ENCODE measurements at places on chromosomes 3 and 15.

GRCh38 chr3:32592011-32592410, 21.4 kb upstream of the DYNC1LI1 start:
- no peak for DNase-seq

GRCh38 chr3:140199743-140200142, 264.8 kb downstream of the CLSTN2 start:
- no peak for DNase-seq

- no peak for DNase-seq
Measured at GRCh38 chr15:69013726-69014406, 629 bp upstream of the NOX5 start.

DNA sequence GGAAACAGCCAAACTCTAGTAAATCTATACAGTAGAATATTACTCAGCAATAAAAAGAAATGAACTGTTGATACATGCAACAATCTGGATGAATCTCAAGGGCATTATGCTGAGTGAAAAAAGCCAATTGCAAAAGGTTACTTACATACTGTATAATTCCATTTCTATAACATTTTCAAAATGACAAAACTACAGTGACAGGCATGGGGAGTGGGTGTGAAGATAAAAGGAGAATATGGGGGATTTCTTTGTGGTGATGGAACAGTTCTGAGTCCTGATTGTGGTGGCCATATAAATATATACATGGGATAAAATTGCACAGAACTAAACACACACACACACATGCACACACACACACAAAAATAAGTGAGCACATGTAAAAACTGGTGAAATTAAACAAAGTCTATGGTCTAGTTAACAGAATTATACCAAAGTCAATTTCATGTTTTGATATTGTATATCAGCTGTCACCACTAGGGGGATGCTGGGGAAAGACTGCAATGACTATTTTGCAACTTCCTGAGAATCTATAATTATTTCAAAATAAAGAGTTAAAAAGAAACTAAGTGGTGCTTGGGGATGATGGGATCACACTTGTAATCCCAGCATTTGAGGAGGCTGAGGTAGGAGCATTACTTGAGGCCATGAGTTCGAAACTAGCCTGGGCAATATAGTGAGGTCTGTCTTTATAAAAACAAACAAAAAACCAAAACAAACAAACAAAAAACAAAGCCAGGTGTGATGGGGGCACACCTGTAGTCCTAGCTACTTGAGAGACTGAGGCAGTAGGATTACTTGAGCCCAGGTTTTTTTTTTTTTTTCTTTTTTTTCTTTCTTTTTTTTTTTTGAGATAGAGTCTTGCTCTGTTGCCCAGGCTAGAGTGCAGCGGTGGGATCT, 66.0 kb downstream of the SPTSSB start:
- no peak for DNase-seq

DNA sequence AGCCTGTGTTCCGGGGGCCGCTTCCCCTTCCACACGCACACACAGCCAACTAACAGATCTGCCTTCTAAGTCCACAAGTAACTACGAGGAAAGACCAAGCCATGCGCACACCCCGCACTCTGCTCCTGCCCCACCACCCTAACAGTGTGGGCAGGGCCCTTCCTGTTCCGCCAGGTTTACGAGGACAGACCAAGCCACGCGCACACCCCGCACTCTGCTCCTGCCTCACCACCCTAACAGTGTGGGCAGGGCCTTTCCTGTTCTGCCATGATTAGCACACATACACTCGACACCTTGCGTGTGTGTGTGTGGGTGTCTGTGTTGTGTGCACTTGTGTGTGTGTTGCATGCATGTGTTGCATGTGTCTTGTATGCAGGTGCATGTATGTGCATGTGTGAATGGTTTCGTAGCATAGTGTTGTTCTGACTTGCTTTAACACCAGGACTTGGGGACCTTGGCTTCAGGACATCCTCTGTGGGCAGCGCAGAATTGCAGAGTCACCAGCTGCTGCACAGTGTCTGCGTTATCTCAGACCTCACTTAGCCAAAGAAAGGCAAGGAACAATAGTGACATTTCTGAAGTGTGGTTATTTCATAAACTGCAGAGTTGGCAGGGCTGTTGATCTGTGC, 114.4 kb downstream of the CHSY1 start:
- no peak for DNase-seq

- no peak for DNase-seq
Measured at GRCh38 chr3:167798443-167798842, 62.9 kb downstream of the SERPINI1 start.

DNA sequence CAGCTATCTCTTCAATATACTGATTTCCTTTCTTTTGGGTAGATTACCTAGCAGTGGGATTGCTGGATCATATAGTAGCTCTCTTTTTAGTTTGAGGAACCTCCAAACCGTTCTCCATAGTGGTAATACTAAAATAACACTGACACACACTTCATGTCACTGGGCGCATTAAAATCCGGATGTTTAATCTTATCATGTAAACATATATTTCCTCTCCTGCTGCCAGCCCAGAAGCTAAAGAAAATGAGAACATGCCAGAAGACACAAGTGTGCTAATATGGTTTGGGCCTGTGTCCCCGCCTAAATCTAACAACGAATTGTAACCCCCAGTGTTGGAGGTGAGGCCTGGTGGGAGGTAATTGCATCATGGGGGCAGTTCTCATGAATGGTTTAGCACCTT, 23.6 kb upstream of the KCNMB2 start:
- DNase-seq, result no peak

DNA sequence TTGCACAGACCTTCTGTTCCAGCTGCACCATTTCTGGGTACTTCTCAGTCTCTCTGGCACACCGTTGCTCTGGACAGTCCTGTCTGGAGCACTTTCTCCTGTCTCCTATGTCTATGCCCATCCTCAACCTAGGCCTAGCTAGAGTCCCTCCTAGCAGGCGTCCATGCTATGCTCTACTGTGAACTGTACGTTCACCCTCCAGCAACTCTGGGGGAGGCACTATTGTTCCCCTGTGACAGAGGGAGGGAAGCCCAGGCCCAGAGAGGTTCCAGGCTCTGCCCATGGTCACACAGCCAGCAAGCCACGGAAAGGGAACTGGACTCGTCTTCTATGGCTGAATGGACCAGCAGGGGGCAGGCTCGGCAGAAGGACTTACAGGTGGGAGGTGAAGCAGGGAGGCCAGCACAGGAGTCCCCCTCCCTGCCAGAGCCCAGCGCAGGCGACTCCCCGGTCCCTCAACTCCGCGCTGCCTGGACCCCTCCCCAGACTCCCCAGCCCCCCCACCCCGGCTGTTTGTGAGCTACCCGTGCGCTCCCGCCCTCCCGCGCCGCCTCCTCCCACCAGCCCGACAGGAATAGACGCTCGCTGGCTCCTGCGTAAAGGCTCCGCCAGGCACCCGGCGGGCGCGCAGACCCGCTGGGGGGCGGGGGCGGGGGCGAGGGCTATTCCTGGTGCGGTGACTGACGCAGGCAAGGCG, 1.7 kb upstream of the LINGO1 start:
- DNase-seq, result peak; percentile 70

GRCh38 chr15:38627689-38628277, 63.2 kb upstream of the RASGRP1 start:
- DNase-seq, result no peak

GRCh38 chr15:88993662-88994061, 80.5 kb upstream of the MFGE8 start:
- DNase-seq, result no peak

- DNase-seq, result no peak
Measured at GRCh38 chr15:79028411-79028964, 62.1 kb downstream of the RASGRF1 start.

DNA sequence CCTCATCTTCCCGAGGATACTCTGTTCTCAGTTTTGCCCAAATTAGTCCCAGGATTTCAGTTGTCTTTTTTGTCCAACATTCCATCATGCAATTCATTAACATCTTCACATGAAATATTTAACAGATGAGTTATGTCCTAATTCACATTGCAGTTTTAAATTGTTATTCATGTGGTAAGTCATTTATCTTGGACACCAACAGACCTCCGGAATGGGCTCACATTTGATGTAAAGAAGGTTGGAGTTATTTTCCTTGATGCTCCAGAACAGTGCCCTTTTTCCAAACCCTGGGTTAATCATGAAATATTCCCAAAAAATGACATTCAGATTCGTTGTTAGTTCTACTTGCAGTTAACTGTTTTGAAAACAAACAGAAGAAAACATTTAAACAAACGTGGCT, 32.8 kb upstream of the LRTM1 start:
- no peak for DNase-seq

DNA sequence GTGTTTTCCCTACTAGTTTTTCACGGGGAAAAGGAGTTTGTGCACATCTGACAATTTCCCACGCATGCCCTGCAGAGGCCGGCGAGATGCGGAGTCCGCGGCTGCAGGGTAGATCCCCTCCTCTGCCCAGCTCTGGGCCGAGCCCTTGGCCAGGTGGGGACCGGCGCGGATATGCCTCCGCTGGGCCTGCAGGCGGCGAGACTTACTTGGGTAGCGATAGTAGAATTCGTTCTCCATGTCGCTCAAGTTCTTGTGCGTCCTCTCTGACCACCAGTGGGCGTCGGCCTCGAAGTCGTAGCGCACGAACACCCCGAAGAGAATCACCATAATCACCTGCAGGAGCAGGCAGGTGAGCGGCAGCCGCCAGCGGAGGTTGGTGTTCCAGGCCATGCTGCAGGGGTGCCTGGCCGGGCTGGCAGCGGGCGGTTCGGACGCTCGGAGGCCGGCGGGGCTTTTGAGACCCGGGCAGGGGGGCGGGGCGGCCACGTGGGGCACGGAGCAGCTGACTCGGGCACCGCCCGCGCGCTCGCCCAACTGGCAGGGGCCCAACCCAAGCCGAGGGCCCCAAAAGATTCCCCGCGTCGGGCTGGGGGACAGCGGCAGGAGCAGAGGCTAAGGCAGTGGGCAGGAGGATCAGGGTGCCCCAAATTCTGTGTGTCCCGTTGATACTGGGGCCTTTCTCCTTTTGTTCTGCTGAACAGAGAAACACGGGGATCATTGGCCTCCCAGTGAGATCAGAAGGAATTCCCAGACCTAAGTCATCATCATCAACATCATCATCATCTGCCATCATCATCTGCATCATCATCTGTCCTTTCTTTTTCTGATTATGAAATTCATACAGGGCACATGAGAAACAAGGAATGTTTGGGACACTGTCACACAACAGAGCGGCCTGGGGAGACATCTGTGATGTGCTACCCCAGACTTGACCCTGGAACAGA, at the start of gene RHCG:
RHCG (minus strand) TSS at position 429 of the 944 bp plus-strand sequence; CDS start at position 390, 39 bp downstream.
- no peak for DNase-seq
